ENCODE measurements at places on chromosomes 3 and 15. TPM values are rescaled to one million over a fixed set of nuclear protein-coding genes. Genes with fewer than 3 reads are reported as not detected.

ECE2 gene
- not detected for polyA plus RNA-seq

A4GNT gene
- polyA plus RNA-seq: 0.22 TPM

GP9 gene
- polyA plus RNA-seq: 0.36 TPM

SPESP1 gene
- polyA plus RNA-seq: 3.5 TPM
